Activated T-cell treated with anti-CD3 and anti-CD28 coated beads, Interleukin-2, amount 50 U/mL, for 4 hours (primary cell): ENCODE measurements at places on chromosomes 2 and 18. TPM values are rescaled to one million over a fixed set of nuclear protein-coding genes. Genes with fewer than 3 reads are reported as not detected.

GRCh38 chr2:231359441-231359840, 36.1 kb upstream of the B3GNT7 start:
- no peak for DNase-seq

DNA sequence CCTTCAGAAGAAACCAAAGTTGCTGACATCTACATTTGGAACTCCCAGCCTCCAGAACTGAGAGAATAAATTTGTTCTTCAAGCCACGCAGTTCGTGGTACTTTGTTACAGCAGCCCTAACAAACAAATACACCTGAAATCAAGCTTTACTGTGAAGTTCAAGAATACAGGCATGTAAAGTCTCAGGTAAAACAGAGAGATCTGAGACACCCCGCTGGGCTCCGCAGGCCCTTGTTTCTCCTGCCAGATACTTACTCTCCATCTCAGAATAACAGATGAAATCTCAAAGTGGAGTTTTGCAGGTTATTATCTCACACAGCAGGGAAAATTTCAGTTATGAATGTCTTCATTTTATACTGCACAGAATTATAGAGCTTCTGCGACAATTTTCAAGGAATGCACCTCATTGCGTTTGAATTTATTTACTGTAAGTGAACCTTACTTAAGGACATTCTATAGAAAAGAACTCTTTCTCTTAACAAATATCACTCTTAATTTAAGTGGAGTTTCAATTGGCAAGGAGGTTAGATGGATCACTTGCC, 492.4 kb upstream of the LRATD1 start:
- DNase-seq: no peak

Gene SULT1C4
- total RNA-seq: not detected

Gene AGXT
- total RNA-seq: 0.34 TPM

DNA sequence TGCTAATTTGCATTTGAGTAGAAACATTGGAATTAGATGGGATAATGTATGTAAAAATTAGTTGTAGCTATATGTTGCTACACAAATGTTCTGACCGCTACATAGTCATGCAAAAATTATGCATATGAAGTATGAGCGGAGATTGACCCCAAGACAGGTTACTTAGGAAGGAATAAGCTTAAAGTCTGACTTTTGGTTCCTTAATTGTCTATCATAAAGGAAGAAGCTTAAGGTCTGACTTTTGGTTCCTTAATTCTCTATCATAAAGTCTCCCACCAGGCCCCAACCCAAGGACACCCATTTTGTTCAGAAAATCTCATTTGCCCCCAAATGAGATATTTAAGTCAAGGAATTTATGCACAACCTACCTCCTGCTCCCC, 106.5 kb downstream of the EVA1A start:
- DNase-seq: no peak

DNA sequence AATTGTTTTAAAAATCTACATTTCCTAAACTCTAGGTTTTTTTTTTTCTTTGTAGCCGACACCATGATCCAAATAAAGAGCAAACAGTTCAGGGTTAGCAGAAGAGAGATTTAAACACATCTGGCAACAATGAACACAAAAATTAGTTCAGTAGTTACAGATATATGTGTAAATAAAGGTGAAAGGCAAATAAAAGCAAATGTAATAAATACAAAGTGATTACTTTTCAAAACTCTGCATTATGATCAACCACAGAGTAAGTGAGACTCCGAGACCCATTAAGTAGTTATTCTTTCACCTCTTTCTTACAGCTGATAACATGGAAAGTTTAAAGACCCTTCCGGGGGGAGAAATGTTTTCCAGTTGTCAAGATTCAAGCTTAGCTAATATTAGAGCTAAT, 716 bp downstream of the CALCRL start:
- DNase-seq: no peak

GRCh38 chr18:40404284-40404683, 1550.8 kb upstream of the PIK3C3 start:
- DNase-seq: no peak

DNA sequence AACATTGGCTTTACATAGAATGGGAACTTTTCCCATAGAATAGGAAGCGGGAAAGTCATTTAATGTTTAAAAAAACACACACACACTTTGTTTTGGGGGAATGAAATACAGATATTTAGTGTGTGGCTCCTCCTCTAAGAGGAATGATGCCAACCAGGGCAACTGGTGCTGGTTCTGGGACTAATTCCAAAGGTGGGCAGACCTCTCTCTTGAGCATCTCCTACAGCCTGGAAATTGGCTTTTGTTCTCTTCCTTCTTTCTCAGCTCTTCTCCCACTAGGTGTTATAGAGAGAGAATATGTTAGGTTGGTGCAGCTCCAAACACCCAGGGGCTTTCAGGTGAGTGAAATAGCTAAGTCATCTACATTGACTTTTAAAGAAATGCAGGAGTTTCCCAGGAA, 190.1 kb downstream of the RAD51AP2 start:
- DNase-seq: no peak

- no peak for DNase-seq
Observed at GRCh38 chr18:22641958-22642357, 224.2 kb upstream of the CTAGE1 start.

GRCh38 chr18:47204908-47205522, 28.9 kb upstream of the IER3IP1 start:
- DNase-seq: peak; percentile 17

Gene TYW5
- total RNA-seq: 9.7 TPM

GRCh38 chr2:79041032-79041448, 15.5 kb downstream of the REG3G start:
- no peak for DNase-seq

- no peak for DNase-seq
Observed at GRCh38 chr2:239236808-239237205, 164.0 kb downstream of the HDAC4 start.

DNA sequence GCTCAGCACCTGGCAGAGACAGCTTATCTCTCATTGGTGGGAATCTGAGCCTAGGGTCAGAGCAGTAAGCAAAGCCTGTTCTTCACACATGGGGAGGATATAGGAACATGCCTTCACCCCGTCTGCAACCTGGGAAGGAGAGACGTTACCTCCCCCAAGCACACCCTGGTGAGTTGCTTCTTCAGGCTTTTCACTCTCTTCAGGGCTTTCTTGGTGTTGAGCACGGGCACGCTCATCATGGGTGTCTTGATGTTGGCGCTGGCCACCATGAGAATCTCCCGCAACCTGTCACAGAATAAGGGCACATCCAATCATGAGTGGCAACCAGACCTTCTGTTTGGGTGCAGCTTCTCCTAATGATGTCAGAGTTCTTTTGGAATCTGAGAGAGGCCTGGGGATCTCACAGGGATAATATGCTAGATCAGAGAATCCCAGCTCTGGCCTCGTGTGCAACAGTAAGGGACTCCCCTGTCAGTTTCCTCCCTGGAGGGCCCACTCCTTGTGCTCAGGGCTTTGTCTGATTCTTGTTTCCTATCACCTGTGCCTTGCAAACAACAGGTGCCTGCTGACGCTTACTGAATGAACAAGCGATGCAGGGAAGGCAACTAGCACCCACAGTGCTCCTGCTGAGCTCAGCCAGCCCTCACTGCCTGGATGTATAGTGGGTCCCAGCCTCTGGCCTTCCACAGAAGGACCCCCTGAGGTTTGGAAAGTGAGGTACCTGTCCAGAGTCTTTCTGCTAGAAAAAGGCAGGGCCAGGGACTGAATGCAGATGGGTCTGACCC, 66.3 kb downstream of the POLR1A start:
- peak; percentile 4 for DNase-seq

Gene KLF7
- 5.9 TPM for total RNA-seq

Gene TCF7L1
- total RNA-seq: 0.13 TPM

Gene GREB1
- total RNA-seq: 0.33 TPM

- DNase-seq: no peak
Observed at GRCh38 chr2:47026748-47027534, 111.3 kb upstream of the MCFD2 start.

Gene EMILIN2
- 21.5 TPM for total RNA-seq

Gene ZEB2
- 35.9 TPM for total RNA-seq

DNA sequence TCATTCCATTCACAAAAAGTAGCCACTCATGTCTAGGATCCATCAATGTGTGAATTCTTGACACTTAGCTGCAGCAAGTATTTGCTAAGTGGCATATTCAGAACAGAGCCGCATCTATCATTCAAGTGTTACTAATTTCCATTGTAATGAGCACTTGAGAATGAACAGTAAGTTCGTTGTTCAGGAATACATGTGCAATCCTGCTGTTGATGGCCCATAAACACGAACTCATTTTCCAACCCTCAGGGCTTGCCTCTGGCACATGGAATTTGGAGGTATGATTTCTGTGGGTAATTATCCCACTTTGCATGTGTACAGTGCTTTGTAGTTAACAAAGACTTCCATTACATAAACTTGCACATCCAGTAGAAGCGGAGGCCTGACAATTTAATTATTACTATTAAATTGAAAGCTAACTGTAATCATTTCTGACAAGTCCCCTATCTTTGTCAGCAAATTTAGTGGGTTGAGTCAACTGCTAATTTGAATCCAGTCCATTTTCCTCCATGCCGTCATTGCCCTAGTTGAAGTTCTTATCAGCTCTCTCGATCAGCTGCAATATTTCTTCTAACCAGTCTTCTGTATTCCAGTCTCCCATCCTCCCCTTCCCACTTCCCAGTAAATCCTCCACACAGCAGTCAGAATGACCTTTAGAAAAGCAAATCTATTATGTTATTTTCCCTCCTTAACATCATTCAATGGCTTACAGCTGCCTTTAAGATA, 116.0 kb upstream of the AQP4 start:
- no peak for DNase-seq

DNA sequence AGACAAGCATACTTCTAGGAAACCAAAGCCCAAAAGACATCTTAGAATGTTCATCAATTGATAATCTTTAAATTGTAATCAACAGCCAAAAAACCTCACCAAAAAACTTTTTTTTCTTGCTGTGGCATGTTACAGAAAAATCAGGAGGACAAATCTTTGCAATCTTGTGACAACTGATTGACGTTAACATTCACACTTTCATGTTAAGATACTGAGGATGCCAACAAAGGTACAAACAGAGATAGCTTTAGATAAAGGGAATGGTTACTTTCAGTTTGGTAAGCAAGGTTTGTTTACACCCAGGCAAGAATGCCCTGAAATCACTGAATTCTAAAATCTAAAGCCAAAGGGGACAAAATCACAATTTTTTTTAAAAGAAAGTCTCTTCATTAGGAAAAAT, 92.4 kb downstream of the ZAP70 start:
- DNase-seq: no peak

DNA sequence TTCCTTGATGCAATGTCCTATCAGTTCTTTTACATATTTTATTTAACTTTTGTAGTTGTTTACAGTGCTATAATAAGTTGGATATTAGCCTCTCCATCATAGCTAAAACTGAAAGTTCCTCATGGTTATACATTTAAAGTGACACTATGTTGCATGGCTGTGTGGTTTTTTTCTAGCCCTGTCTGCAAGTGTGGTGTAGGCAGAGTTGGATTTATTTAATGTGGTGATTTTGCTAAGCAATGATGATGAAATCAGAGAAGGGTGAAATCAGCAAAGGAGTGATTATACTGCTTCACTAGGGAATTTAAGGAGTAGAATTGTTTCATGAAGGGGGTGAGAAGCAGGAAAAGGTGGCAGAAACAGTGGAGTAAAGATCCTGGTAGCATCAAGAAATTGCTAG, 18.3 kb upstream of the ENOSF1 start:
- DNase-seq: no peak

- no peak for DNase-seq
Observed at GRCh38 chr2:5067816-5068215, 624.4 kb upstream of the SOX11 start.

GRCh38 chr18:79747156-79747845, 50.4 kb upstream of the KCNG2 start:
- DNase-seq: no peak

GRCh38 chr2:23120161-23120560, 264.8 kb upstream of the KLHL29 start:
- no peak for DNase-seq

GRCh38 chr2:5359397-5359796, 332.8 kb upstream of the SOX11 start:
- DNase-seq: no peak

Gene SERPINB2
- total RNA-seq: 1.5 TPM

GRCh38 chr2:220959391-220959802, 612.7 kb downstream of the EPHA4 start:
- DNase-seq: no peak

- DNase-seq: no peak
Observed at GRCh38 chr2:176152350-176153181, 1.2 kb downstream of the HOXD4 start.

GRCh38 chr2:77521931-77522470, at the start of gene LRRTM4:
LRRTM4 (minus strand) TSS chr2:77522376.
- no peak for DNase-seq
